ENCODE measurements at places on chromosomes 6 and 20. TPM values are rescaled to one million over a fixed set of nuclear protein-coding genes. Genes with fewer than 3 reads are reported as not detected.

GRCh38 chr6:32170294-32170693 lies 5.6 kb downstream of the AGPAT1 start:
- DNase-seq = no peak

GRCh38 chr6:18395856-18396197 lies 8.7 kb downstream of the RNF144B start:
- no peak for DNase-seq

GRCh38 chr6:494394-494793 lies 102.8 kb downstream of the IRF4 start:
- no peak for DNase-seq

DNA sequence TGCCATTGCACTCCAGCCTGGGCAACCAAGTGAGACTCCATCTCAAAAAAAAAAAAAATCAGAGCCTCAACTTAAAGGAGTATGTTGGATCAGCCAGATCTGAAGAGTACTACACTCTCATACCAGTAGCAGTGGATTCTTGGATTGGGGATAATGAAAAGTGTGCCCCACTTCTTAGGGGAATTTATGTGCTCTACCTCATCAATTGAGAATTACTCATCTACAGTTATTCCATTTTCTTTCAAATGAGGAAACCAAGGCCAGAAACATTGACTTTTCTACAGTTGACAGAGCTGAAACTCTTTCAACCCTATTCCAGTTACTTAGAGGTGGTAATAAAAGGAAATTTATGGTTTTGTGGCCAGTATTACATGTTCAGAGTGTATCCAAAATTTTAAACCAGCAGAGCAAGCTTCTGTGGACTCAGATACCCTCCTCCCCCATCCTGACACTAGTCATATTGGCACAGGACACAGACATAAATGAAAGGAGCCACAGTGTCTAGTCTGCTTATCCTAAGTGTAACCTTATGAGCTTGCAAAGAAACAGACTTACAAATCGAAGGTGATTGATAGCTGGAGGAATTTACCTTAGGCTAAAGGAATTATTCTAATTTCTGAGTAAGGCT lies 51.2 kb downstream of the ORC3 start:
- no peak for DNase-seq

- DNase-seq = no peak
These were observed 42.8 kb upstream of the LOC128125822 start for GRCh38 chr6:63529498-63529897.

GRCh38 chr6:125781314-125781868 lies 9.4 kb upstream of the NCOA7 start:
- no peak for DNase-seq

Gene LINC00237
- total RNA-seq = not detected

Gene CST7
- not detected for total RNA-seq
